ENCODE measurements at places on chromosomes 7 and 10.
A peak's percentile ranks its signal among the peaks of the same experiment; 100 is the strongest.

- DNase-seq = peak; percentile 36
Measured at GRCh38 chr7:50534690-50535290, 30.4 kb downstream of the DDC start.

- DNase-seq = no peak
Measured at GRCh38 chr7:87110778-87111177, 41.5 kb upstream of the DMTF1 start.

- no peak for DNase-seq
Measured at GRCh38 chr7:26681819-26682418, 182.5 kb downstream of the SKAP2 start.

GRCh38 chr7:107180378-107180777, 11.6 kb downstream of the HBP1 start:
- DNase-seq = no peak

- no peak for DNase-seq
Measured at GRCh38 chr7:6701860-6702259, 4.9 kb downstream of the ZNF12 start.

- no peak for DNase-seq
Measured at GRCh38 chr7:46448478-46448877, 527.4 kb upstream of the IGFBP3 start.

DNA sequence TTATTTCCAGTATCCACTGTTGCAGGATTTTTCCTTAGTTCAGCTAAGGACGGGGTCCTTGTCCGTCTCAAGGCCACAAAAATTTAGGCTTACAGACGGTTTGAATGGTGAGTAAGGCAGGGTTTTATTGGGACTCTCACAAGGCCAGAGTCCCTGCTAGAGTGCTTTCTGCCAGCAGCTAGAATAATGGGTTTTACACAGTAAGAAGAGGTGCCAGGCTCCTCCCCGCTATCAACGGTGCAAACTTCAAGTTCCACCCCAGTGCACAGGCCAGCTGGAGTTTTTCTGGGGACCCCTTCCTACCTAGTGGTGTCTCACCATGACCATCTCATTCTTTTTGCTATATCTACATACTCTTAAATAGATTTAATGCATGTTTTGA, 198.5 kb upstream of the KCTD7 start:
- DNase-seq = no peak

GRCh38 chr7:40761762-40762560, 627.2 kb downstream of the SUGCT start:
- no peak for DNase-seq

DNA sequence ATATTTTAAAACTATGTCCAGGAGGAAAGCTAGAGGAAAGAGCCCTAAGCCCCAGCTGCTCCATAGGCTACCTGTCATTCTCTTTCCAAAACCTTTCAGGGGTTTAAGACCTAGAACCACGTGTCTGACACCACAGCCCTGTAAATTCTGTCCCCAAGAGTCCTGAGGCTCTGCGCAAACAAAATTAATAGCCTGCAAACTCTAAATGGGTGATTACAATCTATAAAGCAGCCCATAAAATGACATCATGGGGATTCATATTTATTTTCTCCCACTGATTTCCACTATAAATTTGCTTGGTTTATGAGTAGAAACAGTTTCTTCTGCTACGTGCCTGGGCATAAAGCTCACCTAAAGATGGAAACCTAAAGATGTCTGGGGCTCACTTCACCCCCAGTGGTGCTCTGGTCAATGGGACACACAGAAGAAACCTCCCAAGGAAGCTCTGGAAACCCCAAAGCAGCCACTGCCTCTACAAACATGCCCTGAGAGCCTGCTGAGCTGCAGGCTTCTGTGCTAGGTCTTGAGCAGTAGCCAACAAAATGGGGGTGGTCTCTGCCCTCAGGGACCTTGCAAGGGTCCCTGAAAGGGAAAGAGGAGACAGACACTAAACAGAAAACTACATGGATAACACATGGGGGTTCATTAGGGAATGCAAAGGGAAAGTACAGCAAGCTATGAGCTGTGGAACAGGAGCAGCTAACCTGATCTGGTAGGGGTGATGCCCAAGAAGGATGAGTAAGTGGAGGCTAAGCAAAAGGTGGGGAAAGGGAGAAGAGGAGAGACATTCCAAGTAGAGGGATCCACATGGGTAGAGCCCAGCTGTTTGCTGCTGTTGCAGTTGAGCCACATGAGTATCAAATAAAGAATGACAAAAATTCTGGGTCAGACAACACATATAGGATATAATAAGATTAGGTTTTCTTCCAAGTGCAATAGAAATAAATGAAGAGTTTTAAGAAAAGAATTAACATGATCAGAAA, 331.7 kb downstream of the KCNMA1 start:
- no peak for DNase-seq

- DNase-seq = no peak
Measured at GRCh38 chr10:25869067-25869591, 64.9 kb upstream of the MYO3A start.

- DNase-seq = no peak
Measured at GRCh38 chr10:96446966-96447596, 66.6 kb downstream of the TLL2 start.

DNA sequence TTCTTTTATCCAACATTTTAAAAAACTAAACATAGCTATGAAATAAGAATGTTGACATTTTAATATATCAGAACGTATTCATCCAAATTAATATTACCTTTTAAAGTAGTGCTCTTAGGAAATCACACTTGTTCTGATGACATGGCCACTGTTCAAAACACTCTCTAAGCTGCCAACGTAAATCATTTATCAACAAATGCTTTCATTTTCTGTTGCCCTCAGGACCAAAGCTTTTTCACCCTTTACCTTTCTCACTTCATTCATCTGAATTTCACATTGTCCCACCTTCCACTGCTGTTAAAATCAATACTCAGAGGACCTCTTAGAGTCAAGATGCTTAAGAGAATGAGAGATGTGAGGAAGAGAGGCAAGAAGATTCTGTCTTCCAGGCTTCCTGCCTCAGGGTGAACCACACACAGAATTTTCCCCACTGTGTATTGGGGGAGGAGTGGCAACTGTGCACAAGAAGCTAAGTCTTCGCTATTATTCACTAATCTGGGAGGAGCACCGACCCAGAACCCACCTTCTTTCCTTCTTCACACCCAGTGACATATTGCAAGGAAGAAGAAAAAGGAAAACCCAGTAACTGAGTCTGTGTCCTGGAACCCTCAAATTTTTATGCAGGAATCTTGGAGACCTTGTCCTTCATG, 21.0 kb downstream of the HIBADH start:
- no peak for DNase-seq

- no peak for DNase-seq
Measured at GRCh38 chr10:53536322-53536721, 763.7 kb upstream of the MBL2 start.

- no peak for DNase-seq
Measured at GRCh38 chr10:94383530-94383929, 18.8 kb upstream of the TBC1D12 start.

DNA sequence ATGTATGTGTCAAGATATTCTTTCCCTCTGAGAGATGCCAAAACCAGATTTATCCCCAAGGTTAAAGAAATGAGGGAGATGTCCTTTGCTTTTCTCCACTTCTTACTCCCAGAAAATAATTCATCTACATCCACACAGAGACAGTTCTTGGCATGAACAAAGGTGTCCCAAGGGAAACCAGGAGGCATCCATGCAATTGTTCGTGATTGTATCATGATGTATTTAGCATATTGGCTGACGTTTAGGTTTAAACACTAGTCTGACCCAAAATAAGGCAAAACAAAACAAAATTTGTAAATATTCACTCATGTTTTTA, 223.9 kb downstream of the C7orf25 start:
- DNase-seq = no peak

DNA sequence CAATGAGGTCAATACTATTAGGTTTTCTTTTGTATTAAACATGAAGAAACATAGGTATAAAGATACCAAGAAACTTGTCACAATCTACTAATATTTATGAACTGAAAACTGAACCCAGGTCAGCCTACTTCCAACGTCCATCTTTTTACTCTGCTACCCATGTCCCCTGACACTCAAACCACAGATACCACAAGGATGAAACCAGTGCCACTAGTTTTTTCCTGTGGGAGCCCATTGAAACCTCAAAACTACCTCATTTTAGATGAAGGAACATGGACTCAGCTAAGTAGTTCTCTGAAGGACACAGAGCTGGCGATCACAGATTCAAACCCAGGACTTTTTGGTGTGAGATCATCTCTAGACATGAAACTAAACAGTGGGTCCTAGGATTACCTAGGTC, 6.8 kb downstream of the TET1 start:
- DNase-seq = no peak

GRCh38 chr10:51706225-51706624, 6.8 kb upstream of the CSTF2T start:
- no peak for DNase-seq

DNA sequence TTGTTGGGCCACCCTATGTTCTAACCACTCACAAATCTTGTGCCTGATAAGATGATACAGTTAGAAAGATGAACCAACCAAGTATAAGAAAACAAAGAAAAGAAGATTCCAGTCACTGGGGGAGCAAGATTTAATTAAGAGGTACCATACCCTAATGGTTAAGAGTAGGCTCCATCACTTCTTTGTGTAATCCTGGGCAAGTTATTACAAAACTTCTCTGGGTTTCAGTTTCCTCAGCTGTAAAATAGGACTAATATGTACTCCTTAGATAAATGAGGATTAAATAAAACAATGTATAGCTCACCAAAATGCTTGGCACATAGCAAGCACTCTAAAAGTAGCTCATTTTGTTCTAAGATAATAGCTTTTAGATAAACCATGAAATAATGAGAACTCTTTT, 58.5 kb downstream of the ATAD1 start:
- DNase-seq = no peak

DNA sequence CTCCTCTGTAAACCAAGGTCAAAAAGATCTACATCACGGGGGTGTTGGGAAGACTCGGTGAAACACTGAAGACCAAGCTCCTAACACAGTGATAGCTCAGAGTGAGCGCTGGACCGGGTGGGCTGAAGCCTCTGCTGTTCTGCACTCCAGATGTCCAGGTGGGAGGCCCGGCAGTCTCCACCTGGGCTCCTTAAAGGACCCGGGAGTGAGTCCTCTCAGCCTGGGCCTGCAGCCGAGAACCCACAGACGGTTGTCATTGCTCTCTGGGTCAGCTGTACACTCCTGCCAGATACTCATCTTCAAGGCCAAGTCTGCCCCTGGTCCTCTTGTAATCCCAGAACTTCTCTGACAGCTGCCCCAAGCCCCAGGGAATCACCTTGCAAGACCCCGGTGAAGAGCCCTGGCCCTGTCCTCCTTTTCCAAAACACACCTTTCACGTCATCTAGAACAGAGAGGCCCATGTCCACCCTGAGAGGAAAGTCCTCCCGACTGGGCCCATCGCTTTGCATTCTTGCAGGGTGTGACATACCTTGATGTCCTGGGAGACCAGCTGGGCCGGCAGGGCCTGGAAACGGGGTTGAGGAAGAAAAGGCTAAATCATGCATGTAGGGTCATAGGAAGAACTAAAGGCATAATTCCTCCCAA, 43.7 kb downstream of the COL17A1 start:
- no peak for DNase-seq
